ENCODE measurements at places on chromosomes 2 and 18.
A peak's percentile ranks its signal among the peaks of the same experiment; 100 is the strongest.

GRCh38 chr2:173410579-173410978 lies 55.9 kb downstream of the CDCA7 start:
- no peak for DNase-seq

DNA sequence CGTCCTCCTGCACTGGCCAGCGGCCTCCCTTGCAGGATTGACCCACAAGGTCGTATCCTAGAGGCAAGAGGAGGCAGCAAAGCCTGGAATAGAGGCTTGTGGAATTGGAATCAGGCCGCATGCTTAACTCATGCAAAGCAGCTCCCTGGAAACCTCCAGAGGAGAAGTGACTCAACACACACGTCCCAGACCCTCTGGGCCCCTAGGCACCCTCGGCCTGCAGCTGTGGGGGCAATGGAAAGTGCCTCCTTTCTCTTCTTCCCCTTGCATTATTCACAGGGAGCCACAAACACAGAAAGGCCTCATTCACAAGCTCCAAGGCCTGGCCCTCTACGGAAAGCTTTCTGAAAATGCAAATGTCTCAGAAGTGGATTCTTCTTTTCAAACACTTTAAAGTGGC lies 19.6 kb downstream of the SPATA3 start:
- DNase-seq: no peak

- no peak for DNase-seq
Measured at GRCh38 chr2:118805064-118805690, 42.3 kb downstream of the EN1 start.

GRCh38 chr18:48905513-48905912 lies 45.3 kb downstream of the SMAD7 start:
- no peak for DNase-seq

DNA sequence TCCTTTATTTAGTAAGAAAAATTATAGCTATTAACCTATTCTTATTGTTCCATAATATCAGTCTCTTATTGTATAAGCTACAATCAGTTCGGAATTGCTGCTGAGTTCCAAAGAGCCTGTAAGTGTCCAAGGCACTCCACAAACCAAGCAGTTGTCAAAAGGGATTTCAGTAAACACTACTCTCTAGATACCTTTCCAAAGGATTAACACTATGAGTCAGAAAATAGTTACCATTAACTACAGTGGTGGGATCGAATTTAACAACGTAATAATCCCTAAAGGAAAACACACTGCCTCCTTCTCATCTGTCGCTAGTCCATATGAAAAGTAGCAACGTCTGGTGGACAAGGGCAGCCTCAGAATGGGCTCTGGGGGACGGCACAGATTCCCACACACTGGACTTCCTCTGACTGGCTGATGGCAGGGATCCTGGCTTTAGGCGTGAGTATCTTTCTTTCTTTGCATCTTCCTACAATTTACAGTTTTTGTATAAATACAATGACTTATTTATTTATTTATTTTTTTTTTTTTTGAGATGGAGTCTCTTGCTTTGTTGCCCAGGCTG lies 8.8 kb downstream of the TGFBRAP1 start:
- DNase-seq: no peak

GRCh38 chr2:121202541-121203310 lies 82.3 kb downstream of the TFCP2L1 start:
- DNase-seq: no peak

- no peak for DNase-seq
Measured at GRCh38 chr2:69709290-69709689, 32.6 kb upstream of the ANXA4 start.

- DNase-seq: no peak
Measured at GRCh38 chr2:231057590-231057989, 923 bp downstream of the PSMD1 start.

DNA sequence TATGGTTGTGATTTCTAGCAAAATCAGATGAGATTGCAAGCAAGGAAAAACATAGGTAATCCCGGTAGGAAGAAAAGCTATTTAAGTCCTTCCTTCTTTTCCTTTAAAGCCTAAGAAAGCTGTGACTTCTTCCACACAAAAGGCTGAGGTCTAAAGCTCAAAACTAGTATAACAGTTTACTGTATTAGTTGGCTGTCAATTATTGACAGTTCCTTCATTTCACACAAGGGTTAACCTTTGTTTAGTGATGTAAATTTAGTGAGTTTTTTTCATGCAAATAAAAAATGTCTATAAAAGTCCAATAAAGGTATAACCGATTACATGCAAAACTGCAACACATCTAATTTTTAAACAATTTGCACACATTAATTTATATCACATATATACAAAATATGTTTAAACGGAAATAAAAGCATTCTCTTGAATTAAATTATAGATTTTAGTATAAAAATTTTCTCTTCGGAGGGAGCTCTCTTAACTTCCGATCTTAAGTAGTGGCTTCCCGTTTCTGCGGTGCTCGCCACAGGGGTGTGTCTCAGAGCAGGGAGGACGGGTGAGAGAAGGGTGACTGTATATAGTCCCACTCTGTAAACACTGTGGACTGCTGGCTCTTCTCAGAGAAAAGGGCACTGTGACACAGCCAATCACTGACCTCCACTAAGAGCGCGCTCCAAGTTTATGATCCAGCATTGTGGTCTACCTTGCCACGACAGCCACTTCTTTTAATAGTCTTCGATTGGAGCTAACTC lies 33.4 kb downstream of the TTR start:
- no peak for DNase-seq

DNA sequence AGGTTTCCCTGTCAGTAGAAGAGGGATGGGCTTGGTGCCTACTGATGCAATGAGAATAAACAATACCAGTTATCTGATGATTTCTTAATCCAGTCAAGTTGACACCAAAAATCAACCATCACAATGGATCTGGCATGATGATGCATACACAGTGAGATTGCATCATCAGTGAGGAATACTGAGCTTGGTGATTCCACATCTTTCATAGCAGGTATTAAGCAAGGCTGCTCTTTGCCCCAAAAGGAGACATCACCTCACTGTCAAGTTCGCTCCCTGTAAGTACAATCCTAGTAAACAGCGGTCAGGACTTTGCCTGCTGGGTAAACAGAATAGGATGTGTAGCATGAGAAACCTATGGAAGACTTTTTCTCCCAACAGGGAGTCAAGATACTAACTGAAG lies 282.7 kb upstream of the CDH2 start:
- no peak for DNase-seq

DNA sequence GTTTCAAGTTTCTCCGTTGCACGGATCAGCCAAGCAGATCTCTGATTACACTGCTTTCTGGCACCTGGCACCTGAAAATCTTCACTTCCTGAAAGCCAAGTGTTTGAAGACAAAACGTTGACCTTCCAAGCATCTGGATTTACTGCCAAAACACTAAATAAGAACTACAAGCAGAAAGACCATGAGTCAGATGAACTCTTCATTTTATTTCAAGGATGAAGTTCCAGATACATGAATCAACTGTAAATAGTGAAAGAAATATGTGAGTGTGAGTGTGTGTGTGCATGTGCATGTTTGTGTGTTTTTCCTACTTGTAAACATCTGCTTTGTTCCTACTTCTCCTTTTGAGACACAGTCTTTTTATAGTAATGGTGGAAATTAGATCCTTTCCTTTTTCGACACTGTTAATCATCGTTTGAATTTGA lies 60.0 kb upstream of the DTNA start:
- peak; percentile 38 for DNase-seq

DNA sequence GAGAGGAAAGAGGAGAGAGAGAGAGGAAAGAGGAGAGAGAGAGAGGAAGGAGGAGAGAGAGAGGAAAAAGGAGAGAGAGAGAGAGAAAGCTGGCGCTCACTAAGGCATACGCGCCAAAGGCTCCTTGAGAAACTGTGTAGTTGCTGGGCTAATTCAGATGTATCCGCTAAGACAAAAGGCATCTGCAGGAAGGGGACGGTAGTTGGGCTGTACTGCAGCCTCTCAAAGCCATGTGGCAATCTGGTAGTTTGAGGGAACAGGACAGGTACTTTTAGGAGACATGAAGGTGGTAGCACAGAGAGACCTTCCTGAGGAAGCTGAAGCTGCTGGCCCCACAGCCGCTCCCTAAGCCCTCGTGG lies 31.6 kb downstream of the THNSL2 start:
- DNase-seq: no peak

DNA sequence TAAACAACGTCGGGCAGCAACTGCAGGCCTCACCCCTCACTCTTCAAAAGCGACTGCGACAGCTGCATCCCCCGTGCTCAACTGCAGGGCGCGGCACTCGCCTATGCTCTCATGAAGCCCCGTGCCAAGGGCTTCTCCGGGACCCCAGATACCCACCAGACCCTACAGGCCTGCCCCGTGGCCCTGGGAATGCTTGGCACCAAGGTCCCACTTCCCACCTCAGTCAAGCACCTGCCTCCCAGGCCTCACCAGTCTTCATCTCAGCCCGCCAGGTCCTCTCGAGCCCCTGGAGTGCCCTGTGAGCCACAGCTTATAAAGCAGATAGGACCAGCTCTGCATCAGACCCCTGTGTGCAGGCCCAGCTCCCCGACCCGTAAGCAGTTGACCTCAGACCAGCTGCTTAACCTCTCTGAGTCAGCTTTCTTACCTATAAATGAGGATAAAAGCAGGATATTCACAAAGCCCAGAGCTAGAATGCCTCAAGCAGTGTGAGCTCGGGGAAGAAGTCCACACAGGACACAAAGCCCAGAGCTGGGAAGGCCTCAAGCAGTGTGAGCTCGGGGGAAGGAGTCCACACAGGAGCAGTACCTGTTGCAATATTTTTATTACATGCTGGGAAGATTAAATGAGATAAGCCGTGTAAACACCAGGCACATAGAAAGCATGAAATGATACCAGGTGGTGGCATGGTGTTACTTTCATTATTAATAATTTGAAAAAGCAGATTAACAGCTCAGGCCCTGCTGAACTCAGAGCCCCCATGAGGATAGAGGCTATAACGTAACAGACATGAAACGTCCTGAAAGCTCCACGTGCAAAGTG lies 96.9 kb downstream of the HDAC4 start:
- no peak for DNase-seq

- no peak for DNase-seq
Measured at GRCh38 chr2:101360232-101360631, 27.1 kb downstream of the CREG2 start.

GRCh38 chr2:236517251-236518031 lies 52.2 kb upstream of the ACKR3 start:
- no peak for DNase-seq

- no peak for DNase-seq
Measured at GRCh38 chr2:168526641-168527040, 70.6 kb downstream of the CERS6 start.

DNA sequence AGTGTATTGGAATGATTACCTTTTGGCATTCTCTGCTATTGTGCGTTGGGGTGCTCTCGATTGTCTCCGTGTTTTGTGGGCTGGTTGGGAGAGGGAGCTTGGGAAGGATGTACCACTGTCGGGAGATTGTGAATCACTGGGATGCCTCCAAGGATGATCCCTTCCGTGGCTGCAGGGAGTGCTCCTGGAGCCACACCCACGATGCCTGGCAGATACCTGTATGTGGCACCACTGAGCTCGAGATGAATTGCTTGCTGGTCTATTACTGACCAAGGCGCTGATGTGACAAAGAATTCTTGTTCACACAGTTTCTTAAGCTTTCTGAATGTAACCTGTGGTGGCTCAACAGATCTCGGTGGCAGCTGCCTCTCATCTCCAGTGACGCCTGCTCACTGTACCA lies 159.7 kb upstream of the LHCGR start:
- no peak for DNase-seq

DNA sequence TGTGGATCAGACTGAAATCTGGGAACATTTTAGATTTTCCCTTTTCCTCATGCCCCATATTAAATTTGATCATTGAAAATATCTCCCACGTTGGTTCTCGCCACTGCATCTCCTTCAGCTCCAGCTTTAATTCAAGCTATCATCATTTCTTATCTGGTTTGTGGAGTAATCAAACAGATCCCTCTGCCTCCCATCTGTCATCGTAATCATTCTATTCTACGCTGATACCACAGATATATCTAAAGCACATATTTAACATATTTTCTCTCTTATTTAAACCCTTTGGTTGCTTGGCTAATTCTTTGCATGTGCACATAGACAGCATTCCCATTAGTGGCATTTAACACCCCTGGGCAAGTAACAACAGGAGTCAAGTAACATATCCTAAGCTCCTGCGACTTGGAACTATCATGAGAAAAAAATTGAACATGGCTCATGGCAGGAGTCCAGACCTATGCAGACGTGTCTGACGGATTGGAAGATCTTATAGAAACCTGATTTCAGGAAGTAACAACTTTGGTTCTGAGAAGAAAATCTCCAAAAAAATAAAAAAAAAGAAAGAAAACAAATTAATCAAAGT lies 158.8 kb upstream of the KYNU start:
- DNase-seq: no peak

DNA sequence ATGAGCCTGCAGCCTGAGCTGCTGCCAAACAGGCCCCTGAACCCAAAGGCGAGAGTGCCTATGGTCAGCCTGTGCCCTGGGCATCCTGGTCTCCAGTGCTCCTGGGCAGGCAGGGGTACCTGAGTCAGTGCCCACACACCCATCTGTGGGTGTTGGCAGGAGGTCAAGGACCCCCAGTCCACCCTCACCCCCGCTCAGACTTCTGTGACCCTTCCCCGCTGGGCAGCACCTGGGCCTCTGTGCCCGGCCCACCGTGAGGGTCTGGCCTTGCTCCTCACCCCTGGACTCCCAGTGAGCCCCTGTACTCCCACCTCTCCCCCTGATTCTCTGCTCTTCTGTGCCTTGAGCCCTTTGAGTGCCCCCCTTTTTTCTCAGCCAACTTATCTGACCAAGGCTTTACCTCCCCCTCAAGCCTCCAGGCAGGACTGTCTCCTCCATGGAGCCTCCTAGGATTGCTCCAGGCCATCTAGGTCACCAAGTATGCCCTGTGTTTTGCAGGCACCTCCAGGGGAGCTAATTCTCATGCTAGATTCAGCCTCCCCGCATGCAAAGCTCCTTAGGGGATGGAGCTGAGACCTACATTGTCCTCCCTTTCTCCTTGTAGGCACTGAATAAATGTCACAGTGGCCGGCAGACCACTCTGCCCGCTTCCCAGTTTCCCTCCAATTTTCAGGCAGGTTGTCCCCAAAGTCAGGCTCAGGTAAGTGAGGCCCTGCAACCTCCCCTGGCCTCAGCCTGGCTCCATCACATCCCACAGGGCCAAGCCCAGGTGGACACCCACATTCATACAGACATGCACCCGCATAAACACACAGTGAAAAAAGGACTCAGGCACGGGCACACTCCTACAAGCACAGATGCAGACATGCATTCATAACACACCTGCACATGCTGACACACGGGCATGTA lies 21.9 kb upstream of the PTMA start:
- no peak for DNase-seq

Data from AG08396 (cell line).